AG08395 (cell line): ENCODE measurements at places on chromosomes 16 and 17.

GRCh38 chr16:72913551-72913950, 134.4 kb downstream of the ZFHX3 start:
- no peak for DNase-seq

DNA sequence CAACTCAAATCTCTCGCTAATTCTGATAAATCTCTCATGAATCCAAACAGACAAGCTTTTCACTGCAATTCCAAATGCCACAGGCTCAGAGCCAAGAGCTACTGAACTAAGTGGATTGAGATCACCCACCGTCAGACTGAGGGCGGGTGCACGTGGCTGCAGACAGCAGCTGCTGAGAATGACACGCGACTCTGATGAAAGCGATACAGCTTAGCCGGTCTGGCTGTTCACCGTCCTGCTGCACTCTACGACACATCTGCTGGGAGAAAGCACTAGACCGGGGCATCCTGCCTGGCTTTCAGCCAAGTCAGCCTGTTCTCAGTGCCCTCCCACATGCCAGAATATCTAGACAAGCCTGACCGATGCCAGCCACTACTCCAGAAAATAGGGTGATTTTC, 42.6 kb downstream of the KLHDC4 start:
- DNase-seq = peak; percentile 87

GRCh38 chr17:1045456-1045855, 48.5 kb downstream of the TIMM22 start:
- DNase-seq = no peak

DNA sequence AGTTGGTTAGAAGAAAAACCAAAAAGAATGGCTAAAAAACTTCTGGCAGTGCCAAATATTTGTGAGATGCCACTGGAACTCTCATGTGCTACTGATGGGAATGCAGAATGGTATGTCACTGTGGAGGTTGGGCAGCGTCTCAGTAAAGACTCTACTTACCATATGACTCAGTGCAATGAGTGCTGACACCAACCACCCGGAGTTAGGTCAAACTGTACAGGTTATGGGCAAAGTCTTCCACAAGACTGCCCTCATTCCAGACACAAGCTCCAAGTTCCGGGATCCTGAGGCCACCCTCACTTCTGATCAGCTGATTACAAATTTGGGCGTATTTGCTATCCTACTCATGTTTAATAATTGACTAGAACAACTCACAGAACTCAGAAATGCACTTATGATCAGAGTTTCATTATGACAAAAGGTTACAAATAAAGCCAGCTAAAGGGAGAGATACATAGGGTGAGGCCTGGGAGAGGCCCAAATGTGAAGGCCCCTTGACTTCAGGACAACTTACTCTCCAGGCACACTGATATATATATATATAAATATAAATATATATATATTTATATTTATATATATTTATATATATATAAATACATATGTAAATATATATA, 114.9 kb downstream of the TRIM37 start:
- DNase-seq = peak; percentile 67

GRCh38 chr17:81091774-81092517, 57.0 kb downstream of the BAIAP2 start:
- DNase-seq = no peak
